ENCODE measurements at places on chromosomes 5 and 9.

GRCh38 chr9:108445431-108446071 lies 410.2 kb downstream of the ACTL7B start:
- no peak for DNase-seq

GRCh38 chr9:22028394-22028793 lies 19.3 kb upstream of the CDKN2B start:
- DNase-seq = no peak

DNA sequence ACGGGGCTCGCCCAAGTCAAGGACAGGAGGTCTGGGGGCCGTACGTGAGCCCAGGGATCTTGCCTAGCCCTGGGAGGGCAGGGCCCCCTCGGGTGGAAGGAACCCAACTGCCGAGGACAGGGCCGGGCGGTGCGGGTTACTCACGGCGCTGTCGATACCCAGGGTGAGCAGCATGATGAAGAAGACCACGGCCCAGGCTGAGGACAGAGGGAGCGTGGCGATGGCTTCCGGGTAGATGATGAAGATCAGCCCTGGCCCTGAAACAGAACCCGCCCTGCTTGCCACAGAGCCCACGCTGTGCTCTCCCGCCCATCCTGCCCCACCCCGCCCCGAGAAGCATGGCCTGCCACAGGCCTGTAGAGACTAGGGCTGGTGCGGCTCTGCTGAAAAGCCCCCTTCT lies 34.1 kb downstream of the SLC6A3 start:
- DNase-seq = no peak

GRCh38 chr5:180909782-180910181 lies 10.8 kb downstream of the BTNL8 start:
- DNase-seq = no peak

- no peak for DNase-seq
These were observed 53.0 kb upstream of the NRARP start for GRCh38 chr9:137354845-137355760.

DNA sequence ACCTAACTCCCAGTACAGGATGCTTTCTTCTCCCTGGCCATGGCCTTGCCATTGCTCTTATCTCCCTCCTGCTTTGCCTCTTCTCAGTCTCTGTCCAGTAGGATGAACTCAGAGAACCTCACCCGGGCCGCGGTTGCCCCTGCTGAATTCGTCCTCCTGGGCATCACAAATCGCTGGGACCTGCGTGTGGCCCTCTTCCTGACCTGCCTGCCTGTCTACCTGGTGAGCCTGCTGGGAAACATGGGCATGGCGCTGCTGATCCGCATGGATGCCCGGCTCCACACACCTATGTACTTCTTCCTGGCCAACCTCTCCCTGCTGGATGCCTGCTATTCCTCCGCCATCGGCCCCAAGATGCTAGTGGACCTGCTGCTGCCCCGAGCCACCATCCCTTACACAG lies at the start of gene OR5C1:
Gene OR5C1 (plus strand): TSS at position 103 of the 400 bp plus-strand sequence. CDS start 0 bp downstream, at position 103.
- no peak for DNase-seq

DNA sequence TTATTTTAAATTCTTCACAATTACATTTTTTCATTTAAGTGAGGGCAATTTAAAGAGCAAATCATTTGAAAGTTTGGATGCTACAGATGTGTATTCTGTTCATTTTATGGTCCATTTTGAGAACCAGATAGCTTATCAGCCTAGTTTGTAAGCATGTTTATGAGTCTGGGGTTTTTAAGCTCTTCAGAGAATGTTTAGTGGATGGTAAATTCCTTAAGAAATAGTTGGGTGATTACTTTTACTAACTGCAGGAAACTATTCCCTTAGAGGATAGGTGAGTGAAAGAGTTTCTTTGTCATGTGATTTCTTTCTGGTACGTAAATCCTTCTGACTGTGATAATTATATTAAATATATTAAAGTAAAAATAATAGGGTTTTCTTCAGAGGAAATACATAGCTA lies 17.6 kb downstream of the RASGRF2 start:
- no peak for DNase-seq

- DNase-seq = no peak
These were observed 202.6 kb downstream of the NR3C1 start for GRCh38 chr5:143200781-143201398.

- DNase-seq = no peak
These were observed 933 bp upstream of the TGFBR1 start for GRCh38 chr9:99103901-99104458.

DNA sequence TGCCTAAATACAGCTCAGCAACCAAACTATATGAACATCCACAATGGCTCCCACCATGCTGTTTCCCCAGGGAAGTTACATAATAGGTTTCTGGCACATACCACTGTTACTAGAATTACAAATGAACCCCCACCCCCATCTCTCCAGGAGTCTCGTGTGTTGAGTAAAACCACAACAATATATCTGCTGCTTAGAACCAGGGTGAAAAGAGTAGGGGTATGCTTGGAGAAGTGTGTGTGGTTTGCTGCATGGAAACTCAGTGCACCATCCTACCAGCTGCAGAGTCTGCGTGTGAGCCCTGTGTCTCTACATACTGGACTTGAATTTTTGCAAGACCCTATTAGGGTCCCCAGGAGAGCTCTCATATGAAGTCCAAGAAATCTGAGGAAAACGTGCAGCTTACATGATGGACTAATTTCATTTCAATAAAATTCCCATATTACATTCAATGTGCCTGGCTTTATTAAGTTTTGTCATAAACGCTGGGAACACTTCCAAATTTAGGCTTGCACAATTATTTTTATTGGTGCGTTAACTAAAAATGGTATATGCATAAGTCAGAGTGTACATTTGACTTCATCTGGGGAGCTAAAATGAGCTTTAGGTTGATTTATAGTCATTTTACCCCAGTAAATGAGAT lies 104.5 kb upstream of the NFIB start:
- no peak for DNase-seq

- peak; percentile 41 for DNase-seq
These were observed 21.3 kb downstream of the CCDC69 start for GRCh38 chr5:151202381-151203139.

GRCh38 chr9:38066914-38067858 lies 1.8 kb downstream of the SHB start:
- peak; percentile 52 for DNase-seq

DNA sequence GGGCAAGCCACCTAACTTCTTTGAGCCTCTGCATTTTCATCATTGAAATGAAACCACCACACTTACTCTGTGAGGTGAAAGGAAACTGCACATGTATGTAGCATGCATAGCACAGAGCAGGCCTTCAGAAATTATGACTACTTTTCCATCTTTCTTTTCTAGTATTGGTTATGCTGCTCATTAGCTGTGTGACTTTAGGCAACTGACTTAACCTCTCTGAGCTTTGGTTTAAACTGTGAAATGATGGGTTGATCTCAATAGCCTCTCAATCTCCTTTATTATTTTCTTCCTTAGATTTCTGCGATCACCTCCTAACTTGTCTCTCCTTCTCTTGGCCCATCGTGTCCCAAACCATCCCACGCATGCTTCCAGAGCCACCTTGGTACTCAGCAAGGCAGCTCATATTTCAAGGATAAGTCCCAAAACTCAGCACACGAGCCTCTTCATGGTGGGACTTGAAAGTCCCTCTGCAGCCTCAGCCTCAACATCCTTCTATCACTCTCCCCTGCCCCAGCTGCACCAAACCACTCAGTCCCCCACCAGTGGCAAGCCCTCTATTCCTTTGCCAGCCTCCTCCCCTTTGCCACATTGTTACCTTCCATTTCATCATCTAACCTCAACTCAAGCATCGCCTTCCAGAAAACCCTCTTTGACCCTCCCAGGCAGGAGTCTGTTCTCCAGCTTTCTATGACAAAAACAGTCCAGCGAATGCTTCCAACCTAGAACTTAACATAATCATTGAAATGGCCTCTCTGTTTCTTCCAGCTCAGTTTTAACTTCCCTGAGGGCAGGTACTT lies 60.3 kb upstream of the DNAH5 start:
- DNase-seq = no peak

- no peak for DNase-seq
These were observed 10.7 kb upstream of the SLC22A4 start for GRCh38 chr5:132283423-132284043.

GRCh38 chr9:92328225-92328624 lies 2.5 kb downstream of the CENPP start:
- no peak for DNase-seq

- DNase-seq = no peak
These were observed 317.5 kb downstream of the PIK3R1 start for GRCh38 chr5:68533051-68533450.

DNA sequence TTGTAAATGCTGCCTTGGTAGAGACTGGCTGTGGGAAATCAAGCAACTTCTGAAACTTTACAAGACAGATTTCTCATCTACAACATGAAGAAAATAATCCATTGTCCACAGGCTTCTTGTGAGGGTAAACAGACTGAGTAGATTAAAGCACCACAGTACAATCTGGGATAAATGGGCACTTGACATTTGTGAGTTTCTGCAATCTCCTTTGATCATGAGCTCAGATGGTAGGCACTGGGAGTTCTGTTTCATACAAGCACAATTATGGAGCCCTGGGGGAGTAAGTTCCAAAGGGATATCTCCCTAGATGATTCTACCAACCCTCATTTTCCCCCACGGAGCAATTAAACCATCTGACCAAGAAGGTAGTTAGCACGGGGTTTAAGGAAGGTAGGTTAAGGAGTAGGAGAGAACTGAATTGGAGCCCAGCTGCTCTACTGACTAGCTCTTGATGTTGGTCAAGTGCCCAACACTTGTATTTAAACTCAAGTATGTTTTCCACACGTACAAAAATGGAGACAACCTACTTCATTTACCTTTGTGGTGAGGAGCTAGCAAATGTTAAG lies 479.5 kb upstream of the TNC start:
- no peak for DNase-seq

GRCh38 chr5:181233801-181234454 lies 9.8 kb downstream of the RACK1 start:
- DNase-seq = no peak

DNA sequence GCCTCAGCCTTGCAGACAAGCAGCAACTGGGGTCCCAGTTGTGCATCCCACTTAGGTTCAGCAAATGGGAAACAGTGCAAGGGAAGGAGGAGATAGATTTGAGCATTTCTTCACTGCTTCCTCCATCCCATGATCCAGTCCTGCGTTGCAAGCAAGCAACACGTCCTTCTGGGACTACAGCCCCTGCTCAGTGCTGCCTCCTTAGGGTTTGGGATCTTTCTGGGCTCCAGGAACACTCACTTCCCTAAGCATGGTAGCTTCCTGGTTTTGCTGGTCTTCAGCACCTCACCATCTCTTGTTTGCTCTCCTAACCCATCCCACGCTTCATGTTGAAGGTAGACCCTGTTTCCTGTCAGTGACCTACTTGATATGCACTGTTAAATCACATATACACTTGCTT lies 444.7 kb downstream of the MED10 start:
- DNase-seq = no peak

DNA sequence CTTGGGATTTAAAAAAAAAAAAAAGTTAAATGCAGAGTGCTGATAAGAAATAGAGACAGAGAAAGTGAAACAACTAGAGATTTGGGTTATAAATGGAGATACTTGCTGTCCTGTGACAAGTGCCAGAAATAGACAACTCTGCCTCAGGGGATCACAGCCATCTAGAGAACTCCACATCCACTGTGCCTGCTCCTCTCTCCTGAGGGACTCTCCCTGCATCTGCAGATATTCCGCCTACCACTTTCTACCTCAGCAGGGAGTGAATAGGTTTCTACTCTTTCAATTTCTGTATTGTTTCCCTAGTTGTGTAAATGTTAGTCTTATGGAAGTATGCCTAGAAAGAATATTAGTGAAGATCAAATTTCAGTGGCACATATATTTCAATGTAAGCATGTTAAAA lies 307.2 kb downstream of the HTR1A start:
- DNase-seq = no peak

DNA sequence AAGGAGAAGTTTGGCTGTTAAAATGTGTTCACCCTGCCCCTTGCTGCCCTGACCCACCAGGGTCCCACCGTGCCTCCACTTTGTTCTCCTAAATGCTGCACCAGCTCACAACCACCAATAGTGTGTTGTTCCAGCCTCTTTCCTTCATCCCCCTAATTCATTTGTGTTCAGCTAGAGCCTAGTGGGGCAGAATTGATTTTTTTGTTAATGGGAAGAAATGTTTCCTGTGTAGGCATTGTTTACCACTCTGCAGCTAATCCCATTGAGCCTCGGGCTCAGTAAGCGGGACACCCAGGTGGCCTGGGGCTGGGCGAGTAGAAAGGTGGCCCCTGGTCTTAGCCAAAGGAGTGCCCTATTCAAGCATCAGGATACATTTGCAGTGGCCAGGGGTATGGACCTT lies 127.6 kb downstream of the MVB12B start:
- DNase-seq = peak; percentile 6

GRCh38 chr5:133220851-133221674 lies 169.2 kb downstream of the HSPA4 start:
- DNase-seq = no peak

GRCh38 chr5:145479857-145480256 lies 355.3 kb downstream of the PRELID2 start:
- DNase-seq = no peak

- no peak for DNase-seq
These were observed 6.0 kb downstream of the IPPK start for GRCh38 chr9:92663951-92664350.

DNA sequence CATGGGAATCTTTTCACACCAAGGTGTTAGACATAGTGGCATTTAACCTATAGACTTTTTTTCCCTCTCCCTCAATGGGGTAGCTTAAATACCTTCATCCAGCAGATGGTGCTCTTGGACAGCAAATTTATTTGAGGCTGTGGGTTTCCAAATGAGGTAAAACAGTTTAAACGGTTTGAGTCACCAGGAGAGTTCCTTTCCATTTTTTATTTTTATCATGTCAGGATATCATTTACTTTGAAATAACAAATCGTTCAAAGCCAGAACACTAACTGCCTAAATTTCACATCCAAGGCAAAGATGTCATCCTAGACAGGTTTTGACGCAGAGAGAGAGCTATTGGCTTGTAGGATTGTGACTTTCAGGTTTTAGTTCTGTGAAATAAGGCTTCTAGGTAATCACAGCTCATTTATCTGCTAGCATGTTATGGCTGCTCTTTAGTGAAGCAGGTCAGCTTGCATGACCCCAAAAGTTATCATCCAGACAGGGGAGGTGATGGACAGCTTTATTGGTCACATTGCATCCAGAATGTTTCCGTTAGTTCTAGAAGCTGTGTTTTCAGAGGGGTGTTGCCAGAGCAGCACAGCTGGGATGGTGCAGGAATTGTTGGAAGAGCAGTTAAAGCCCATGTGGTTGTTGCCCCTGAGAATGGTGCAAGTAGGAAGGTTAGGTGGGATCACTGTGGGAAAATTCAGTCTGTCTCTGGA lies 69.8 kb downstream of the KDM4C start:
- DNase-seq = no peak

DNA sequence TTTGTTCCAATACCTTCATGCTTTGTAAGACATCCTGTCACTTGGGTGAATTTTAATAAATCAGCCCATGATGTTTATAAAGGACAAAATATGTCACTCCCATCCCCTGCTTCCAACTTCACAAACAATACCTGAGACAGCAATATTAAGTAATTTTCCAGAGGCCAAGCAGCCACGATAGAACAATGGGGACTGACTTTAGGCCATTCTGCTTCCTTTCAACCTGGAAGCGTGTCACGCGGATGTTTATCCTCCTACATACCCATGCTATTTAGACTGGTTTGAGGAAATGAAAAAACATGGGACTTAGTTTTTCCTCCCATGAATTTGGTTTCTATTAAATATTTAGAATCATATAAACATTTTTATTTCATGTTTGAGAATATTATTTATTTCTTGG lies 82.9 kb downstream of the GRAMD2B start:
- no peak for DNase-seq

All from activated T-cell treated with anti-CD3 and anti-CD28 coated beads, Interleukin-2, amount 50 U/mL, for 24 hours (primary cell).